ENCODE measurements at places on chromosomes 3 and 15.
A peak's percentile ranks its signal among the peaks of the same experiment; 100 is the strongest.

DNA sequence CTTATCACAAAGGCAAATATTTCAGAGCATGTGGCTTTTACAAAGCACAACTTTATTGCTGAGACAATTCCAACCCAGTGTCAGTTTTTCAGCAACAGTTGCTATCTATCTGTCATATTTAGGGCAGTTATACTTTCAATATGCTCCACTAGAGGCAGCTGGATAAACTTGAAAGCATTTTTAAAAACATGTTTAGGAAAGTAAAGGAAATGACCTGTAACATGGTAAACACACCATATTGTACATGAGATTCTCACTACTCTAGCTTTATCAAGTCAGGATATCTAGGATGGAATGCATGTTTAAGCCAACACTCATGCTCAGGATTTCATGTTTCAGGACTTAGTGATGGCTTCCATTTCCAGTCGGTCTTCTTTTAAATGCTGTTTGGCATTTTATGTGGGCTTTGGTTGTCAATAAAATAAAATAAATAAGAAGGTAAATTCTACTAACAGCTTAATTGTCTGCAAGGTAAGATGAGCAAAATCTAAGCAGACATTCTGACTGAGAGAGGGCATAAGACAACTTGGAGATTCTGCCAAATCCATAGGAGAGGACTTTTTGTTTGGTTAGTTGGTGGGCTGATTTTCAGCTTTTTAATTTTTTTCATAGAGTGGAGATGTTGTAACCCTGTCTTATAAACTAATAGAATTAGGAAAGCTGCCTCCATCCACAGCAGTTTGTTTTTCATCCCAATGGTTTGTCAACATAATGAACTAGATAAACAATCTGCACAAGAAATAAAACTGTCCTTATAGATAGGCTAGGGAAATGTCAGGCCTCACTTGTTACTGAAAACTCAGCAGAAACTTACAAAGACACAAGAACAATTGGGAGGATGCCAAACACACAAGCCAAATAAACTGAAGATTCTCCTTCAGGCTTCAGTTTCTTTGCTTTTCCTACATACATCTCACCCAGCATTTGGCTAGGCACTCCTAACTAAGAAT, 63.4 kb upstream of the CPB1 start:
- DNase-seq: no peak

- DNase-seq: no peak
Measured at GRCh38 chr3:166879661-166880060, 500.4 kb downstream of the ZBBX start.

GRCh38 chr3:123813876-123814275, 70.3 kb downstream of the MYLK start:
- DNase-seq: no peak

DNA sequence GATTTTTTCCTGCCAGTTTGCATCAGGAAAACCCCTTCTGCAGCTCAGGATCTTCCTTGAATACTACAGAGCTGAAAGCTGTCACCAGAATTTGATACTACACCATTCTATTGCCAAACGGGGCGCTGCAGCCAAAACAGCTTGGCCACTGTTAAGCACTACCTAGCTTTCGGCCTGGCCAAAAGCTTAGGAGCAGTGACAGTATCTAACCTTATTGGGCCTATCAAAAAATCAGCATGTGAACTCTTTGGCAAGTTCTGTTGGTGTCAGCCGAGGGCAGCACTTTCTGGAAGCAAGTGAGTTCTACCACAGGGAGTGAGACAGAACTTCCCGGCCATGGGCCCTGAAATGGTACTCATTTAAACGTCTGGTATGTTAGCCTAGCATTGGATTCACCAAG, 16.1 kb upstream of the GYG1 start:
- DNase-seq: no peak

DNA sequence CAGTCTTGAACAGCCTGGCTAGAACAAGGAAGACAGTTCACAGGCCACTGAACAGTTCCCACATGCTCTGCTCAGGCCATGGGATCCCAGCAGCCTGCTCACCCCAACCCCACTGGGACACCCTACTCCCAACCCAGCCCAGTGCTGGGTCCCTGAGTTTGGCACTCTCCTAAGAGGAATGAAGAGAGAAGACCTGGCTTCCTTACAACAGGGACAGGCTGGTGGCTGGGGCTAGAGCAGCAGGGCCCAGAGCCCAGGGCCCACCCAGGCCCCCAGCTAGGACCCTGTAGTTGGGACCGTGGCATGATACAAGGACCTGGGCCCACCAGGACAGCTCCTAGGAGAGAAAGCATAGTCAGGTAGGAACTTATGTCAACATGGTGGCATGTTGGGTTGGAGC, 43.4 kb downstream of the SEMA3G start:
- no peak for DNase-seq

- DNase-seq: no peak
Measured at GRCh38 chr3:173258697-173259096, 117.7 kb upstream of the SPATA16 start.

GRCh38 chr3:185225523-185225922, 28.3 kb downstream of the EHHADH start:
- no peak for DNase-seq

GRCh38 chr3:171703144-171703543, 107.1 kb downstream of the PLD1 start:
- DNase-seq: no peak

DNA sequence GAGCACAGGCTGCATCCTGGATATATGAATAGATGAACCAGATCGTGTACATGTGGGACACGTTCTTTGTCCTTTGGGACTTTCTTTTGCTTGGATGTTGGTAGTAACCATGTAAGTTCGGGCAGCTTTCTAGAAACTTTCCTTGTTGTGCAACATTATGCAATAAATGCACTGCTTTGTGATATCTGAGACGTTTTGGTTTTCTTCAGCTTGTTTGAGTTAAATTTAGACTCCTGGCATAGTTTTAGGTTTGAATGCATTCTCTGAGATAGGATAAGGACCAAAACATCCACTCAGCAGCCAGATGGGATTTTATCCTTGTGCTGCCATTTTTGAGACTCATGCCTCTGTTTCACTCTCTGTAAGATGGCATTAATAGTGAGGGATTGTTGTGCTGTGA, 158.9 kb downstream of the IGF1R start:
- no peak for DNase-seq

DNA sequence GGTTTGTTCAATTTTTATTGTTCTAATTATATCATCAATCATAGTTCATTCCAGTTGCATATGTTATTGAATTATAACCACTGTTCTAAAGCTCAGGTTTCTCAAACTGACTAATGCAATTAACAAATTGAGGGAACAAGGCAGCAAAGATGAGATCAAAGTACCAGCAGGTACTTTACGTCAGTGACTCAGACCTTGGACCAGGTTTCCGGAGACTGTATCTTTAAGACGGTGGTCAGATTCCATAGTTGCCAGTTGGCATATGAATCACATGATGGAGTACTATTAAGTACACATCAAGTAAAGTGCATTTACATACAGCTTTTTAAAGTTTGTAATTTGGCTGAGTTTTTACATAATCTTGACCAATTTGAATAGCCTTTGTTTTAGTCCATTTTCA, 583.6 kb upstream of the ROBO2 start:
- DNase-seq: no peak

GRCh38 chr3:19046440-19046839, 101.9 kb upstream of the KCNH8 start:
- DNase-seq: no peak

DNA sequence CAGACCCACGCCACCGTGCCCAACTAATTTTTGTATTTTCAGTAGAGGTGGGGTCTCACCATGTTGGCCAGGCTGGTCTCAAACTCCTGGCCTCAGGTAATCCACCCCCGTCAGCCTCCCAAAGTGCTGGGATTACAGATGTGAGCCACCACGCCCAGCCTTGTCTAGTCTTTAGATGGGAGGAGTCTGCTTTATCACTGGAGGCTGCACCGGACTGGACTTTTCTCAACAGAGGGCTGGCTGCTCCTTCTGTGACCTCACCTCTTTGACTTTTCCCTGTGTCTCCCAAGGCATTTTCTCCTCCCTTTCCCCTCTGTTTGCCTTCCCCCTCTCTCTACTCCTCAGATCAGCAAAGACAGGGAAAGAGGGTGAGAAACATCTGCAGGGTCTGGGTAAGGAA, 28.5 kb downstream of the SLCO2A1 start:
- DNase-seq: no peak

- DNase-seq: no peak
Measured at GRCh38 chr3:100665230-100665629, 44.1 kb upstream of the TFG start.

DNA sequence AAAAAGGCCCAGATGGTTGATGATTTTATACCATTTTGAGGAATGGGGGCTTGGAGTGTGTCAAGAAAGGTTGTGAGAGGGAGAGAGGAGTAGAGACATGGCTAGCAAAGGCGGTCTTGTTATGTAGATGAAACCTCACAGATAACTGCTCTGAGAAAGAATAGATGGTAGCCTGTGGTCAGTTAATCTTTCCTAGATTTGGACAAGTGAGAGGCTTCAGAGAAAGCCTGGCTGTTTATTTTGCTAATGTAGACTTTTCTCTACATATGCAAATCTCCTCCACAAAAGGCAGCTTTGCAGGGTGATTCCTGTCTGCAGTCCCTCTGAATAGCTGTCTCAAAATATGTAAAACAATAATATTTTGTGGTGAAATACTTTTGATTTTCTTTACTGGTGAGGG, 177.3 kb downstream of the OTOL1 start:
- no peak for DNase-seq

DNA sequence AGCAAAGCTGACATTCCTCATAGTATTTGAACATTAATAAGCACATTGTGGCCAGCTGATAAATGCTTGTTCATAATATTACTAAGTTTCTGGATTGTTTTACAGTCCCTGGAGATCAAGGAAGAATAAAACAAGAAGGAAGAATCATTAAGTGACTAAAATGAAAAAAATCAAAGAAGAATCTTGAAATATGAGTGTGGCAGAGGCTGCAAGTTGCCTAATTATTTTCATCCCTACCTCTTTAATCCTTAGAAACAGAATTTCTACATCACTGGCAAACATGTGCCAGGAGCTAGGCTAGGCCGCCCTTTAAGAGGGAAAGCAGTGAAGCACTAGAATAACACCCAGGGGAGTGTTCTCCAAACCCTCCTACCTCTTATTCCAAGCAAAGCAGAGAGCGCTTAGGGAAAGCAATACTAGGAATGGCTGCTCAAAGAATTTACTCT, 98.9 kb downstream of the MAGI1 start:
- no peak for DNase-seq

DNA sequence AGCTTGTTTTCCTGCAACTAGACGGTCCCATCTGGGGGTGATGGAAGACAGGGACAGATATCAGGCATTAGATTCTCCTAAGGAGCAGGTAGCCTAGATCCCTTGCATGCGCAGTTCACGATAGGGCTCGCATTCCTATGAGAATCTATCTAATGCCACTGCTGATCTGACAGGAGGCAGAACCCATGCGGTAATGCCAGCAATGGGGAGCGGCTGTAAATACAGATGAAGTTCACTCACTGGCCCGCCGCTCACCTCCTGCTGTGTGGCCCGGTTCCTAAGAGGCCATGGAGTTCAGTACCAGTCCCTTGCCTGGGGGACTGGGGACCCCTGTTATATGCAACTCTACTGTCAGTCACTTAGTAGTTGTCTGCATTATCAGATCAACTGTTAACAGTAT, 7.9 kb upstream of the DENND6A start:
- DNase-seq: no peak

DNA sequence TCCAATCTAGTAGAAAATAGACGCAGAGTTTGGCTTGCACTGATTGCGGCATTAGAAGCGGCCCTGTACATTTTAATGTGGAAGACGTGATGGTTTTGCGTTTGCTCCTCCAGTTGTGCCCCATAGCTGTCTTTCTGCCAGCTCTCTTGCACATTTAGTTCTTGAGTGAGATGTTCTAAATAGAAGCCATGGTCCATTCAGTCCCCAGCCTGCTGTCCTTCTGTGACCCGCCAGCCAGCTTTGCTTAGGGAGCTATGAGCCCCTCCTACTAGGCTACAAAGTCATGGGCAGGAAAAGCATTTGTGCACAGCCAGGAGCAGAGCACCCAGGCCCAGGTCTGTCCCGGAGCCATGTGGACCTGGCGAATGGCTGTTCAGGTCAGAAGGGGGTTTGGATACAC, 50.3 kb downstream of the APBA2 start:
- DNase-seq: no peak

- no peak for DNase-seq
Measured at GRCh38 chr3:81378552-81379293, 382.7 kb downstream of the GBE1 start.

GRCh38 chr15:63843901-63844317, 10.2 kb upstream of the HERC1 start:
- no peak for DNase-seq

GRCh38 chr3:42043099-42043813, 47.9 kb upstream of the TRAK1 start:
- peak; percentile 68 for DNase-seq

- DNase-seq: no peak
Measured at GRCh38 chr15:100847194-100847593, 32.4 kb upstream of the ALDH1A3 start.

DNA sequence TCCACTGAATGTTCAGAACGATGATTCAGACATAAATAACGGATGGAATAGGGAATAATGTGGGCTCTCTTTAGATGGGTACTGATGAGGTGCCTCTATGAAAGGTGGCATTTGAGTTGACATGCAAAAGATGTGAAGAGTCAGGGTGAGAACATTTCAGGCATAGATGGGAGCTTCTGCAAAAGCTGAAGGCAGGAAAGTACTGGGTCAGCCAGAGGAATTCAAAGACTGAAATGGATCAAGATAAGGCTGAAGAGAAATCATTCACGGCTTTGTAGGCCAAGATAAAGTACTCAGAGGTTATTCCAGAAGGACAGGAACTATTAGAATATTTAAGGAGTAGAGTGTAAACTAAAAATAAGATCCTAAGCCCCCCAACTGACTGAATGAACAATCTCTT, 189.6 kb upstream of the MCTP2 start:
- no peak for DNase-seq

DNA sequence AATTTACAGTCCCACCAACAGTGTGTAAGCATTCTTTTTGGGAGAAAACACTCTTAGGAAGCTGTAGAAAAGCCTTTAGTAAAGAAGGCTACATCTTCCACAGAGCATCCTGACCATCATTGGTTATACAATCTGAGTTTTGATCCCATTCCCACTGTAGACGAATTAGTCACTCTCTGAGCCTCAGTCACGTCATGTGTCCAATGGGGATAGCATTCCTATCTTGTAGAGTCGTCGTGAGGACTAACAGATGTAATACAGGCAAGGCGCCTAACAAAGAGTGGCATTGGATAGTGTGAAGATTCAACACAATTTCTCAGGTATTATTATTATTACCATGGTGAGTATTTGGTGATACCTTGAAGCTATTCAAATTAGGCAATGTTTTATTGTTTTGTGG, 44.0 kb upstream of the ALDH1A3 start:
- no peak for DNase-seq

DNA sequence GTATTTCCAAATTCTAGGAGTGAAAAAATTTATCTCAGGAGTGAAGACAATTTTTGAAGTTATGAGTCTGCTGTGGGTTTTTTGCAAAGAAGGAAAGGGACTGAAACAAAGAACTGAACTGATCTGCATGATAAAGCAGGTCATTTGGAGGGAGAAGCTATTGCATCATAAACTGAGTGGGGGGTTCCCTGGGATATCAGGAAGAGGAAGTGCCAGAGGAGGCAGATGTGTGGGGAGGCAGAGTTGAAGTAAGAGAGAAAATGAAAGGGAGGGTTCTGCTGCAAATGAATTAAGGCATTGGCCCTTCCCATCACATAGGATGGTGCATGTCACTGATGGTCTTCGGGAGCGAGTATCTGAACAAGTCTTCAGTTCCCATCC, 379.2 kb downstream of the VPS13C start:
- no peak for DNase-seq

- no peak for DNase-seq
Measured at GRCh38 chr3:153291059-153291685, 129.1 kb downstream of the RAP2B start.
